ENCODE measurements at places on chromosomes 12 and 14. TPM values are rescaled to one million over a fixed set of nuclear protein-coding genes. Genes with fewer than 3 reads are reported as not detected.
A peak's percentile ranks its signal among the peaks of the same experiment; 100 is the strongest.

DNA sequence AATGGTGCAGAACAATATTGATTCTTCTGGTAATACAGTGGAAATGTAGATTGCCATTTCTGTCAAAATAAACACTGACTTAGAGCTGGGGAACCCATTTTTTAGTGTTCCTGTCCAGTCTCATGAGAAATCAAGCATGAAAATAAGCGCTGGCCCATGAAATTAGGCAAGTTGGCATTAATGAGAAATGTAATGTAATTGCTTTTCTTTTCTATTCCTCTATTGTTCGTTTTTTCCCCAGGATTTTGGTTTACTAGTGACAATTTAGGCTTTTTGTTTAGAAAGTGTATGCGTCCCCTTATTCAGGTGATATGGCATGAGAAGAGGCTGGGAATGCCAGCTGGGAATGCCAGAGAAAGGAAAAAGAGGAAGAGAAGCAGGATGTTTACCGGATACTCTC is 64.4 kb upstream of the KICS2 start:
- no peak for DNase-seq

Gene PLEKHD1
- total RNA-seq = not detected

Gene ADAM21
- not detected for total RNA-seq

- DNase-seq = no peak
Observed at GRCh38 chr14:40682131-40682913, 924.4 kb upstream of the LRFN5 start.

DNA sequence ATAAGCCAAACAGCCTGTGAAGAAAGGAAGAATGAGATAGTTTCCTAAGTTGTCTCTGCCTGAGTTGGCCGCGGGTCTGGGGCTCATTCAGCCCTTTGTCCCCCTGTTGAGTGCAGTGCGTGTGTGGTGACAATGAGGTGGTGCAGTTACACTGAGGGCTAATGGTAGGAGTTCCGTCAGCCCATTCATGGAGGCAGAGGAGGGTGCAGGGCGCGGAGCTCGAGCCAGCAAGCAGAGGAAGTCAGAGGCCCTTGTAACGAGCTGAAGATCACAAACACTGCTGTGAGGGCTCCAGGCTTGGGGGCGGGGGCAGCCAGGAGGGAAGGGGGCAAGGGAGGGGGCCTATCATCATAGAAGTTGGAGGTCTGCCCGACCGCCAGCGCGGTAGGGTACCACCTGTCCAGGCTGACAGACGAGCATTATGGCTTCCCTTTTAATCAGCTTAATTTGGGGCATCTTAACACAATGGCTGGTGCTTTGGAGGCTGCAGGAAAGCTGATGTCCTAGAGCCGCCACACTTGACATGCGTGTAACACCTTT is 20.5 kb downstream of the CCND2 start:
- DNase-seq = no peak

DNA sequence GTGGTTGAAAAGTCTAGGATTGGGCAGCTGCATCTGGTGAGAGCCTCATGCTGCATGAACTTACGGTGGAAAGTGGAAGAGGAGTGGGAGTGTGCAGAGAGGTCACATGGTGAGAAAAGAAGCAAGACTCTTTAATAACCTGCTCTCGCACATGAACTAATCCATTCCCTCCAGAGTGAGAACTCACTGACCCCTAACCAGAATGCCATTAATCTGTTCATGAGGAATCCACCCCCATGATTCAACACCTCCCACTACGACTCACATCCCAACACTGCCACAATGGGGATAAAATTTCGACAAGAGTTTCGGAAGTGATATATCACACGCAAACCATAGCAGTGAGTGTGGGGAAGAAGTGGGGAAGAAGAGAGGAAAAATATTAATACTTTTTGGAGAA is 377.4 kb downstream of the NAV3 start:
- DNase-seq = no peak

Gene LRP1-AS
- not detected for total RNA-seq

DNA sequence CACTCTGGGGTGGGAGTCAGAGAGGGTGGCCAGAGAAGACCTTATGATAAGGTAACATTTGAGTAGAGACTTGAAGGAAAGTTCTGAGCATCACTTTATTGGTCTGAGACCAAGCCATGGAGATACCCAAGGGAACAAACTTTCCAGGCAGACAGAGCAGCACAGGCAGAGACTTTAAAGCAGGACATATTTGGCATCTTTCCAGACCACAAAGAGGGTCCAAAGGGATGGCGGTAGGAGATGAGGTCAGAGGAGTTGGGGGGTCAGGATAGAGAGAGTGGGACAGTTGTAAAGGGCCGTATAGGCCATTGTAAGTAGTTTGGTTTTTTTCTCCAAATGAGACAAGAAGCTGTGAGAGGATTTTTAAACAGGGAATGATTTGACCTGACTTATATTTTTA is 344.4 kb downstream of the SEC23A start:
- DNase-seq = no peak

Gene PTGDR
- 5.7 TPM for total RNA-seq

DNA sequence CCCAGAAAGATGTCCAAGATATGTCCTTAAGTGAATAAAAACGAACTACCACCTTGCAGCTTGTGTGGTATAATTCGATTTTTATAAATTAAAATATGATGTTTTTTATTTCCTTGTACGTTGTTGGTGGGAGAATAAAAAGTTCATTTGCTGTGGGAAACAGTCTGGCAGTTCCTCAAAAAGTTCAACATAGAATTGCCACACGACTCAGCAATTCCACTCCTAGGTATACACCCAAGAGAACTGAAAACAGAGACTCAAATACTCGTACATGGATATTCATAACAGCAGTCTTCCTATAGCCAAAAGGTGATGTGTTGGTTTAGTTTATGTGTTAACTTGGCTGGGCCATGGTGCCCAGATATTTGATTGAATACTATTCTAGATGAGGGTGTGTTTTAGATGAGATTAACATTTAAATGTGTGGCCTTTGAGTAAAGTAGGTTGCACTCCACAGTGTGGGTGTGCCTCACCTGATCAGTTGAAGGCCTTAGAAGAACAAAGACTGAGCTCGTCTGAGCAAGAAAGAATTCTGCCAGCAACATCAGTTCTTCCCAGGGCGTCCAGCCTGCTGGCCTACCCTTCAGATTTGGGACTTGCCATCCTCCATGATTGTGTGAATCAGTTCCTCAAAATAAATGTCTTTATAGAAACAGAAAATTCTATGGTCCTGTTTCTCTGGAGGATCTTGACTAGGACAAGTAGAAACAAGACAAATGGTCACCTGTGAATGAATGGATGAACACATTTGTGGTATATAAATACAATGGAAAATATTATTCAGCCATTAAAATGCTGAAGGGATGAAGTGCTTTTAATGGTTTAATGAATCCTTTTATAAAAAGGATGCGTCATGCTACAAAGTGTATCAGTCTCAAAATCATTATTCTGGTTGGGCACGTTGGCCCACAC is 5.1 kb upstream of the DENR start:
- no peak for DNase-seq

Gene KSR2
- not detected for total RNA-seq

DNA sequence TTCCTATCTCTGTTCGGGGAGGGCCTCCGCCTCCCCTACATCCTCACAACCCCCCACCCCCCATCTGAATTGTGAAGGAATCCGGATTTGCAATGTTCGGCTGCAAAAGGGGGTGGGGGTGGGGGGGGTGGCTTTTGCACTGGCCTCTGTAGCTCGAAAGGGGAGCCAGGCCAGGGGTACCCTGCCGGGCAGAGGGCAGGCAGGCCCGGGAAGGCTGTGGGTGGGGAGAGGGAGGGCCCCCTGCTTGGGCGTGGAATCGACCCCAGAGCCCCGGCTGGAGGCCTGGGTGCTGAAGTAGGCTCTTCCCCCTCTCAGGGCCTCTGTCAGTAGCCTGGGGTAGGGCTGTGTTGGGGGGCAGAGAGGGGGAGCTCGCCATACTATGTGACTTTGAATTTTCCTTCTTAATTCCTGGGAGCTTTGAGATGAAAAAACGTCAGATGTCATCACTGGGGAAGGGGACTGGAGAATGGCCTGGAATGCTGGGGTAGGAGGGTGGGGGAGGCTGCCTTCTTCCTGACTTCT is 1.1 kb downstream of the LRP1 start:
- DNase-seq = no peak

Gene OR6C2
- not detected for total RNA-seq

GRCh38 chr12:9725213-9725870 is 7.6 kb downstream of the CLECL1 start:
- DNase-seq = no peak

GRCh38 chr12:124968656-124969055 is 20.3 kb downstream of the DHX37 start:
- no peak for DNase-seq

DNA sequence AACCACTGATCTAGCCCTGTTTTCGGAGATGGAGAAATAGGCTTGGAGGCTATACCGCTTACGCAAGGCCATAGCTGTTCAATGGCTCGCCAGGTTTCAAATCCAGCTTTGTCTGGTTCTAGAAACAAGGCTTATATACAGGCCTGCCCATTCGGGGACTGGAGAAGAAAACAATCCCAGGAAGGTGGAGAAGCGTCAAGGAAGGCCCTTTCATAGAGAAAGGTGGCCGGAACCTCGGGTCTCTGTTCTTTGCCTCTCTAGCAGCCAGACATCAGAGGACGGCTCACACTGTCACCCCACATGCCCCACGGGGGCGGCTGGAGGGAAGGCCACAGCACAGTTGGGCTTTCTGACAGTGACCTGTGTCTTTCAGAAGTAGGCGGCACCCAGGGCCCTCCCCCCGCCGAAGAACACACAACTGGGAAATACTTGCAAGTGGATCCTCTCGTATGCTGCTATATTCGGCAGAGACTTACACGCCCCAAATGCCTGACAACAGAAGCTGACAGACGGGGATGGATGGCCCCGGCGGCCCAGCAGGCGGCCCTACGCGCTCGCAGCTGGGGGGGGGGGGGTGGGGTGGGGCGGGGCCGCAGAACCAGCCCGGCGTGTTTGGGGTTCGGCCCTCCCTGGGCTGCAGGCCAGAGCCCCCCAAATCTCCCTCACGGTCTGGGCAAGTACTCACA is 4.5 kb upstream of the SETD1B start:
- peak; percentile 52 for DNase-seq

DNA sequence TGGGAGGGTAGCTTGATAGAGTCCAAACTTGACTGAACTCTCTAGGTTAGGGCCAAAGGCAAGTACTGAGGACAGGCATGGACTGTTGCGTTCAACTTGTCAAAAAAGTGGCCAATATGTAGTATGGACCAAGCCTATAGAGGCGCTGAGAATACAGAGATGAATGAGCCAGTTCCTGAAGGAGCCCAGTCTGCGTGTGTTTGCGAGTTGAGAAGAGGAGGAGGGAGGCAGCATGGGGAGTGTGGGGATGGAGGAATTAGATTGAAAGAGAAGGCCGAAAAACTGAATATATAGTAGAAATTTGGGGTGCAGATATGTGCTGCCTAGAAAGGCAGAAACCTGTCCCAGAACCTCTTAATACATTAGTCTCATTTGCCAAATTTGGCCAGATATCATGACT is 412.4 kb downstream of the PCNX1 start:
- no peak for DNase-seq

DNA sequence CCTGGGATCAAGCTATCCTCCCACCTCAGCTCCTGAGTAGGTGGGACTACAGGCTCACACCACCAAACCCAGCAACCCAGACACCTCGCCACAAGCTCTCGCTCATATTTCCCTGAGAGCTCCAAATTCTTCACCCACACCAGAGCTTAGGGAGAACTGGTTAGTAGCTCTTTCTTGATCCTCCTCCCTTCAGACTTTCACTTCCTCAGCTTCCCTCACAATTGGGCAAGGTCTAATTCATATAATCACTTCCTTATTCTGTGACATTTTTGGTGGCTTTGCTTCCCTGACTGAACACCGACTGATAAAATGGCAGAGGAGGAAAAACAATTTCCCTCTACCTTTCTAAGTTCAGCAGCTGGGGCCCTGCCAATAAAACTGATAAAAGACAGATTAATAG is 88.5 kb downstream of the GXYLT1 start:
- no peak for DNase-seq

Gene TSHR
- not detected for total RNA-seq

DNA sequence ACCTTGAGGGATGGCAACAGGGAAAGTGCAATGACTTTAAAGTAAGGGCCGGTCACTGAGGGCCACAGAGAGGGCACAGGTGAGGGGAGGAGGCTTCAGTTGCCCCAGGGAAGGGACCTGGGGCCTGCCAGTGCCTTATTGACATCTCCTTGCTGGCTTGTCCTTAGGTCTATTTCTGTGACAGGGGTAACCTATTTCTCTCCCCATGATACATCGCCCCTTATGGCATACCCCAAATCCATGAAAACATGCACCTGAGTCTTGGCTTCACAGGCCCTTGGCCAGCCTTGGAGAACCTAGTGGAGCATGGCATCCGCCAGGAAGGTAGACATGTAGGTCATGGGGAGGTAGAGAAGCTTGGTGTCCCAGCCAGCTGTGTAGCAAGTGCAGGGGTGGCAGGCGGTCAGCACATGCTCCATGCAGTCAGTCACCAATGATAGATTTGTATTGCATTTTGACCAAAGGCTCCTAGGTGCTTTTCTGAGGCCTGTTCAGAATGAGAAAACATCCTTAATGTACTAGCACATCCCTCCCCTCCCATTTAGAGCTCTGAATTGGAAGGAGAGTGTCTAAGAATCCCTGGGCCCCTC is 23.6 kb upstream of the RDH16 start:
- no peak for DNase-seq

DNA sequence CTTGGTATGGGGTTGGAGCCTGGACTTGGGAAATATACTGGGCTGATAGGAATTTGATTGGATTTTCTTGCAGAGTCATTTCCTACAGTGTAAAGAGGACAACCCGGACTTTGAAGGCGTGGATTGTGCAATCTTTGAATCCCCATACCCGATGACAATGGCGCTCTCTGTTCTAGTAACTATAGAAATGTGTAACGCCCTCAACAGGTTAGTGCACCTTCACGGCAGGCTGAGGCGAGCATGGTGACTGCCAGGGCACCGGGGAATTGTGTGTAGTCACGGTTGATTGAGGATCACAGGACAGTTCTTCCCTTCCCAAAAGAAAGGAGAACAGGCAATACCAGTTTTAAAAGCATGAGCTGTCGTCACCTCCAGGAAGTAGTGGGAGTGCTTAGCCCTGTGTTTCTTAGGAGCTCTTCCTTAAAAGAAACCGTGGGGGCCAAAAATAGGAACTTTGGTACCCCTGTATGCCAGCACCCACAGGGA is 58.3 kb downstream of the ANAPC7 start:
- no peak for DNase-seq

GRCh38 chr14:40697231-40697630 is 909.4 kb upstream of the LRFN5 start:
- no peak for DNase-seq

DNA sequence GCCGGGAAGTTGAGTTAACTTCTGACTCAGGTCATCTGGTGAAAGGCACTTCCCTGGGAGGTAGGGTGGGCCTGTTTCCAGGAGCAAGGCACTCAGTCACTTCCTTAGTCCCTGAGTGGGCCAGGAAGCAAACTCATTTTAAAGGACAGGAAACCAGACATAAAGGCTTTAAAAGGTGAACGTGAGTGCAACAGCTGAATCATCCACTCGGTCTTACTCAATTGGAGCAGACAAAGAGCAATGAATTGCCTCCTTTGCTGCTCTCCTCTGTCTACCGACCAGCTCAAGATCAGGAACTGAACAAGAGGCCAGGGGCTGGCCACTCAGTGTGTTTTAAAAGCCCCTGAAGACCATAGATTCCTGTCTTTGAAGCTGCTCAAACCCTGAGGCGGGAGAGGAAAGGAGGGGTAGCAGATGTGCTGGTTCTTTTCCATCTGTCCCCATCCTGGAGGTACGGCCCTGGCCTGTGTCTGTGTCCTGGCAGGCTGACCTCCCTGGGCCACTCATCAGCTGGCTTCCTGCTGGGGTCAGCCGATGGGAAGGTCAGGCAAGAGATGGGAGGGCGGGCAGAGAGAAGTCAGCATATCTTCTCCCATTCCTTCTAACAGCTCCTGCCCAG is 148.9 kb downstream of the PPM1H start:
- DNase-seq = peak; percentile 8

Gene CNIH1
- total RNA-seq = 29.3 TPM
